ENCODE measurements at places on chromosomes 5 and 9.

DNA sequence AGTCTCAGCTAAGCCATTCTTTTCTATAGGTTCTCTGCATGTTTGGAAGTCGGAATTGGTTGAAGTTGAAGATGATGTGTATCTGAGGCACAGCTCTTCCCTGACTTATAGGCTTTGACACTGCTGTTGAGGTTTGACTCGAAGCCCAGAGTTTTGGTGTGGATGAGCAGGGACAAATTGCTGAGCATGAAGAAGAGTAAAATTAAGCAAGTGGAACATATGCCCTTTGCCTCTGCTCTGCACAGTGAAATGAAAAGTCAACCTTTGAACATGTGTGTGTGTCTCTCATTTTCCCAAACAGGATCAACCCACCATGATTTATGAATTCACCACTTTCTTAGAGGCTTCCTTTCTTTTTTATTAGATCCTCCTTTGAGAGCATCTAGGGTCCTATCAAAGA, 8.5 kb downstream of the HMHB1 start:
- no peak for DNase-seq

DNA sequence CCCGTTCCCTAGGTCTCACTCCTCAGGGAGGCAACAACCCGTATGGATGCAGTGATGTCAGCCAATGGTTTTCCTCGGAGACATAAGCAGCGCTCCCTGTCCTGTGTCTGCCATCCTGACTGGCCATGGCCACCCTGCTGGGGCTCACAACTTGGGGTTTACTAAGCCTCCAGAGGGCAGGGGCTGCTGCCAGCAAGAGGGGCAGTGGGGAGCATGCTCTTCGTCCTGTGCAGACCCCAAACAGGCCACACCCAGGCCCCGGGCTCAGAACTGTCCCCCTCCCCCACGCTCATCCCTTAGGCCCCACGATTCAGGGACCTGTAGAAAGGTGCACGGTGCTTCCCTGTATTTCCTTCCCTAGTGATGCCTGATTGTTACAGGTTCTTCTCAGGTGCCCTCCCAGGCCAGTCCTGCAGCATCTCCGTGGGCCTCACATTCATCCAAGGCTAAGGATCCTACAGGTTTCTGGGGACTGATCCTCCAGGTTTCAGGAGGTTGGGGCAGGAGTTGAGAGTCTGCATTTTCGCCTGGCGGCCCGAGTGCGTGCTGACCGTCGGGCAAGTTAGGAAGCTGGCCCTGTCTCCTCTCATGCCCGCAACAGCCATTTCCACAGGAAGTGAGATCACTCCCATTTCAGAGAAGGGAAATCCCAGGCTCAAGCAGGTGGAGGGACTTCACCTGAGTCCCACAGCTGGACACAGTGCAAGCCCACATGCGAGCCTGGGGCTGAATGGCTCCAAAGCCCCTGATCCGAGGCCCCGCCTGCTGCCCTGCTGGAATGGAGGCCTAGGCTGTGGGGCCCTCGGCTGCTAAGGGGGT, 217.6 kb downstream of the ROR2 start:
- no peak for DNase-seq

GRCh38 chr5:133868946-133869518, 99.4 kb downstream of the C5orf15 start:
- DNase-seq: peak; percentile 32

- DNase-seq: no peak
Measured at GRCh38 chr5:119200795-119201194, 129.9 kb downstream of the DMXL1 start.

GRCh38 chr5:61186634-61187033, 24.4 kb upstream of the SMIM15 start:
- DNase-seq: no peak

- no peak for DNase-seq
Measured at GRCh38 chr5:160638161-160638742, 213.8 kb downstream of the ATP10B start.

GRCh38 chr5:91111473-91112238, 271.5 kb downstream of the ARRDC3 start:
- no peak for DNase-seq
